ENCODE measurements at places on chromosomes 4 and X.

- DNase-seq = no peak
Measured at GRCh38 chrX:120463241-120463640, 5.9 kb downstream of the LAMP2 start.

DNA sequence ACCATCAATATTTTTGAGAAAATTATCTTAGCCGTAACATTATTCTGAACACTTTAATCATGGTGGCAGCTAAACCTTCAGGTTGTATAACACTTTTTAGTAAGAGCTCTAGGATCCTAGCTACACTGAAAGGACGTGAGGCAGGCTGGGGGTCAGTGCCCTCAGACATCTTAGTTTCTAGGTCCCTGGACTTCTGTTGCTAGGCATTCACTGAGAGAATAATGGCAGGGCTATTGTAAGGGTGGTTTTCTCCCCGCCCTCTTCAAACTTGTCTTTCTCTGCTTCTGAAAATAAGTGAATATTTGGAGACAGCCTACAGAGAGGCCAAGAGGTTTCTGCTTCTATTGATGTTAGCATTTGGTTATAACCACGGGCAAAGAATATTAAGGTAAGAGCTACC, 15.4 kb upstream of the MMRN1 start:
- DNase-seq = no peak

DNA sequence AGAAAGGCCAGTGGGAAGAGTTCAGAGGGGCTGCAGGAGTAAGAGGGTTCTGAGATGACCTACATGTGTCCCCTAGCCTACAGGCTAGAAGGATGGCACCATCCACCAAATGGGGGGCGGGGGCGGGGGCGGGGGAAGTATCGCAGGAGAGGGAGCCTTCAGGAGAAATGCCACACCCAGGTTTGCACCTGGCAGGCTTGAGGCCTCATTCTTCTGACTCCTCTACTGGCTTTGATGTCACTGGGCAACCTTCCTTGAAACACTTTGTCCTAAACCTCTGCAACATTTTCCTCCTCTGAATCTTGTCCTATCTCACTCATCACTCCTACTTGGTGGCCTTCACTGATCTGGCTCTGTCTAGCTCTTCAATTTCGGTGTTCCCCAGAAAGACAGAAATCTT, 24.0 kb downstream of the CD99L2 start:
- DNase-seq = no peak

- no peak for DNase-seq
Measured at GRCh38 chrX:70613295-70613694, 168.7 kb downstream of the DLG3 start.

DNA sequence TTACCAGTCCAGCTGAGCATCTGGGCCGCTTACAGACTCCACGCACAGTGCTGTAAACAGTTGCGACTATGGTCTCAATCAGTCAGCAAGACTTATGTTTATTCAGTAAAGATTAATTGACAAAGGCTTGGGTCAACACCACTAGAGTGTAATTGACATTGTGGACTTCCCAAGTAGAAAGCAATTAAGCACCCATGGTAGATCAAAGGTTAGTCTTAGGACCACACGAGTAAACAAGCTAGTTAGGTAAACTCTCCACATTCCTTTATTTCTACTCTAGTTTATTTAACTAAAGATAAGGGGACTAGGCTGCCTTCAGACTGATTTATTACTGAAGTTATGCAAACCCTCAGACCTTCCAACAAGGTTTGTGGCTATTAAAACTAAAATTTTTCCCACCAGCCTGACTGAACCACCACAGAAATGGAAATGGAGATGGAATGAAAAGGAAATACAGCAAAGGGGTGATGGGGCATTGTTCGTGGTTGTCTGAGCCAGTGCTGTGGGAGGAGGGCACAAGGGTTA, 44.2 kb downstream of the MTHFD2L start:
- DNase-seq = no peak

DNA sequence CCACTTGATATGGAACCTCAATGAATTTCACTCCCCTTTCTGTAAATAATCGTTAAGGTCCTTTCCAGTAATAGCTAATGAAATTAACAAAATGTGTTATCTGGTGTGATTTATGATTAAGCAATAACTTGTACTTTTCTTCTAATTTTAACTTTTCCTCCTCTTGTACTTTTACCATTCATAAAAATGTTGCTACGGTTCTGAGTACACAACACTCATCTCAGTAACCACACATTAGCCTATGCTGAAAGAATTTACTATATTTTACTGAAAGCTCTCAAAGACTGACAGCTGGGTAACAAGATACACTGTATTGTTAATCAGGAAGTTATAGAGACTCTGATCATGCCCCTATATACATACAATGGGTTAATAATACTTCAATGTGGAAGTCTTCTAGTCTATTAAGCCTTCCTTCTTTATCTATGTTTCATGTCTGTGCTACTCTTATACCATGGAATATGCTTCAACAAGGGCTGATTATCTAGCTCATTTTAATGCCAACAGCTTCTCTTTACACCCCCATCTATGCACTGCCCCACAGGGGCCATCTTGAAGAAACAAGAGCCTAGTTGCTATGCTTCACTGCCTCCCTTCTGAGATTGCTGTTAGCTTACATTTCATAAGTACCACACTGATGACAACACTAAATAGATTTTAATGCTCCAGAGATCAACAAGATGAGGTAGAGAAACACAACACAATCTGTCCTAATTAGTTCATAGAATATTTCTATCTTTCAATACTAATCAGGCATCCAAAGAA, 39.1 kb downstream of the LAMP2 start:
- DNase-seq = no peak
